MV-4-11 (cell line): ENCODE measurements at places on chromosomes 12 and 14.

DNA sequence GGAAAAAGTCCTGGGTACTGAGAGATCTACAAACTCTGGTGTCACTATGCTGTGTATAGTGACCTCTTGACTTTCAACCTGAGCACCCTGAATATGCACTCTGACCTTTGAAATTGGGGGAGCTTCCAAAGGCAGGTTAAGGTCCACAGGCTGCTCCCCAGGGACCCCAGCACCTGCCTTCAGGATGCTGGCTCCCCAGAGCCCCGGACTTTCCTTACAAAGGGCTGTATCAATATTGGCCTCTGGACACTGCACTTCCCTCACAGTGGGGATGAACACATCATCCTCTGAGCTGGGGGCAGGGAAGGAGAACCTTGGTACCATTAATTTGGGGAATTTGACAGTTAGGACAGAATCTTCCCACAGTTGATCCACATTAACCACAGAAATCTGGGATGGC lies 14.3 kb downstream of the PLD4 start:
- no peak for DNase-seq

DNA sequence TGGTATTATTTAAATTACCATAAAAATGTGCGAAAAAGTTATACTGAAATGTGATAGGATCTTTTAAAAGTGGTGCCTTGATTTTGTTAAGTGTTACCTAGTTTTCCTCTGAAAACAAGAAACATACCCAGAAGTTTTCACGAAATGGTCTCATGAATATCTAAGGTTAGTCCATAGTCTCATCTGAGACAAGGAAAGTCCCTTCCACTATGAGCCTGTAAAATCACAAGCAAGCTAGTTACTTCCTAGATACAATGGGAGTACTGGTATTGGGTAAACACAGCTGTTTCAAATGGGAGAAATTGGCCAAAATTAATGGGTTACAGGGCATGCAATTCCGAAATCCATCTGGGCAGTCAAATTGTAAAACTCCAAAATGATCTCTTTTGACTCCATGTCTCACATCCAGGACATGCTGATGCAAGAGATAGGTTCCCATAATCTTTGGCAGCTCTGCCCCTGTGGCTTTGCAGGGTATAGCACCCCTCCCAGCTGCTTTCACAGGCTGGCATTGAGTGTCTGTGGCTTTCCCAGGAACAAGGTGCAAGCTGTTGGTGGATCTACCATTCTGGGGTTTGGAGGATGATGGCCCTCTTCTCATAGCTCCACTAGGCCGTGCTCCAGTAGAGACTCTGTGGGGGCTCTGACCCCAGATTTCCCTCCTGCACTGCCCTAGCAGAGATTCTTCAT lies 271.4 kb downstream of the NAV3 start:
- peak; percentile 16 for DNase-seq

- no peak for DNase-seq
Observed at GRCh38 chr12:111224186-111225066, 144.5 kb downstream of the PHETA1 start.

DNA sequence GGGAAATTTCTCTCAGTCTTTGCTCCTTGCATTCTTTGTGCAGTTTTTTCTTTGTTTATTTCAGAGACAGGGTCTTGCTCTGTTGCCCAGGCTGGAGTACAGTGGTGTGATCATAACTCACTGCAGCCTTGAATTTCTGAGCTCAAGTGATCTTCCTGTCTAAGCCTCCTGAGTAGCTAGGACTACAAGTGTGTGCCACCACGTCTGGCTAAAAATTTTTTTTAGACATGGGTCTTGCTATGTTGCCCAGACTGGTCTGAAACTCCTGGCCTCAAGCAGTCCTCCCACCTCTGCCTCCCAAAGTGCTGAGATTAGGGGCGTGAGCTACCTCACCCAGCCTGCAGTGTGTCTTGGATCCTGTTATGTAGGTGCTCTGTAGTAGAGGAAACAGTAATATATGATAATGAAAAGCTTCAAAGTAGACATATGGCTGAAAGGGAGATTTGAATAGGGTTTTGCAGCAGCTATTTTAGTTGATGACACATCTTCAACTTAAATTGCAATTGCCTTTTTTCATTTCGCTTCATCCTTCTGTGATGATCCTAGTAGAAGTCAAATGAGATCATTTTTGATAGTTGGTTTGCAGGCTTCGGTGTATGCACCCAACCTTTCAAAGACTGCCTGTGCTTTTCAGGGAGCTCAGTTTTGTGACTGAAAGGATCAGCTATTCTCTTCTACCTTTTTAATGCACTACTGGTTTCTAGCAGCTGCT lies 75.4 kb downstream of the FUT8 start:
- DNase-seq, result no peak
